ENCODE measurements at places on chromosomes 6 and 20. TPM values are rescaled to one million over a fixed set of nuclear protein-coding genes. Genes with fewer than 3 reads are reported as not detected.
A peak's percentile ranks its signal among the peaks of the same experiment; 100 is the strongest.

DNA sequence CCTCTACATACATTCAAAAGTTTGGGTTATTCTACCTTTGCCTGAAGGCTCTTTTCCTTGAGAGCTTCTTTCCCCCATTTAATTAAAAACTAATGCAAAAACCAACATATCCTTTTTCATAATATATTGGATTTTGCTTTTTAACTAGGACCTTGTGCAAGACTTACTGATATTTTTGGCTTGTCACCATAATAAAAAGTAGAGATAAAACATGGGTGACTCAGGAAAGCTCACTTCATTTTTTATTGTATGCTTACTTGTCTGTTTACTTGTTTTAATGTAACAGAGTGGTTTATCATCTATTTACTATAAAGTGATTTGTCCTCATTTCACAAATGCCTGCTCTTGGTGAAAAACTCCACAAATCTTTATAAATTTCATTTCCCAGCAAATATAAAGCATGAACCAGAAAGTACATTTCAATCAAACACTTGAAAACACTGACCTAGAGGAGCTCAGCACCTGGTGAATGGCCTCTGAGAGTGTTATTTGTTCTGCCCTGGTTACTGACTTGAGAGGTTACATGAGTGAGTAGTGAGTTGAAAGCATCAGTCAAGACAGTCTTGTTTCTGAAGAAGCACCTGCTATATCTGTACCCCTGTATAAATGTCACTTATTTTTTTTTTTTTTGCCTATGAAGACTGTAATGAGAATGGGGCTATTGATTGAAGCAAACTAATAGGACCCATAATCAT, 20.8 kb downstream of the ADGRG6 start:
- no peaks in the 10 kb centered on the region for H3K36me3 ChIP-seq
- H3K4me1 ChIP-seq = no peaks in the 10 kb centered on the region
- H3K27me3 ChIP-seq = no peaks in the 10 kb centered on the region
- H3K27ac ChIP-seq = no peak overlapping the region
- H3K4me3 ChIP-seq = no peak overlapping the region
- no peak for DNase-seq

DNA sequence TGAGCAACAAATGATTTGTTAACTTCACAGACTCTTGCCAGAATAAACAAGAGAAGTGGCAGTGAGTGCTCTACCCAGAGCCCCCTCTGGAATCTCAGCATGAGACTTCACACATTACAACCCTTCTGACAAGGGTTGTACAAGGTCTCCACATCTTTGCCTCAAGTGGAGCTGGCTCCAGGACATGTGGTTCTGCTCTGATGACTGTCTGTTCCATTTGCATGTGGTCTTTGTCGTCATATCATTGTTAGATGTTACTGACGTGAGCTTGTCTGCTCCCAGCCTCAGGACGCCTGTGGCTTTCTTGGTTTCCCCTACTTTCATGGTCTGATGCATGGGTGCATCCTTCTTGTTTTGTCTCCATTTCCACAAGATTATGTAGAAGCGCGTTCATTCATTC, 115.0 kb downstream of the SLC24A3 start:
- no peak overlapping the region for H3K4me3 ChIP-seq
- no peaks in the 10 kb centered on the region for H3K4me1 ChIP-seq
- H3K27ac ChIP-seq = no peak overlapping the region
- no peaks in the 10 kb centered on the region for H3K27me3 ChIP-seq

GRCh38 chr6:6907286-6907685, 200.5 kb upstream of the RREB1 start:
- H3K4me1 ChIP-seq = no peaks in the 10 kb centered on the region
- DNase-seq = no peak
- no peak overlapping the region for H3K27ac ChIP-seq
- H3K36me3 ChIP-seq = no peaks in the 10 kb centered on the region

Gene STX11
- 6.5 TPM for total RNA-seq

GRCh38 chr6:2103765-2104523, 141.5 kb downstream of the GMDS start:
- peak overlapping the region; percentile 94 for H3K4me3 ChIP-seq
- DNase-seq = no peak
- no peaks in the 10 kb centered on the region for H3K4me1 ChIP-seq
- no peaks in the 10 kb centered on the region for H3K36me3 ChIP-seq

GRCh38 chr20:64091770-64092169, 7.6 kb upstream of the LKAAEAR1 start:
- H3K4me1 ChIP-seq = no peaks in the 10 kb centered on the region
- no peaks in the 10 kb centered on the region for H3K27me3 ChIP-seq
- no peak for DNase-seq
- H3K4me3 ChIP-seq = no peak overlapping the region
- no peak overlapping the region for H3K27ac ChIP-seq

DNA sequence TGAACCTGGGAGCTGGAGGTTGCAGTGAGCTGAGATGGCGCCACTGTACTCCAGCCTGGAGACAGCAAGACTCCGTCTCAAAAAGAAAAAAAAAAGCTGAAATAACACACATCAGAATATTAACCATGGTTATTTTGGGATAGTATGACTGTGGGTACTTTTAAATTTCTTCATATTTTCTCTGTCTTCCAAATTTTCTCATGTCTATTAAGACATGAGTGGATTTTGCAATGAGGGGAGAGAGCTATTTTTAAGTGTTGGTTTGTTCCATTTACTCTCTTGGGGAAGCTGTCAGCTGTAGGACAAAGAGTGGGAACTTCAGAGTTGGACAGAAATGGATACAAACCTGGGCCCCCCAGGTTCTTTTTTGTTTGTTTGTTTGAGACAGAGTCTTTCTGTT, 10.3 kb downstream of the ADISSP start:
- H3K27ac ChIP-seq = no peak overlapping the region
- H3K27me3 ChIP-seq = no peaks in the 10 kb centered on the region
- no peak for DNase-seq
- no peak overlapping the region for H3K4me3 ChIP-seq
- no peaks in the 10 kb centered on the region for H3K36me3 ChIP-seq
- H3K4me1 ChIP-seq = no peaks in the 10 kb centered on the region

- H3K27me3 ChIP-seq = no peaks in the 10 kb centered on the region
- no peak overlapping the region for H3K4me3 ChIP-seq
- H3K27ac ChIP-seq = no peak overlapping the region
Observed at GRCh38 chr6:3318226-3318625, 59.5 kb downstream of the PSMG4 start.

DNA sequence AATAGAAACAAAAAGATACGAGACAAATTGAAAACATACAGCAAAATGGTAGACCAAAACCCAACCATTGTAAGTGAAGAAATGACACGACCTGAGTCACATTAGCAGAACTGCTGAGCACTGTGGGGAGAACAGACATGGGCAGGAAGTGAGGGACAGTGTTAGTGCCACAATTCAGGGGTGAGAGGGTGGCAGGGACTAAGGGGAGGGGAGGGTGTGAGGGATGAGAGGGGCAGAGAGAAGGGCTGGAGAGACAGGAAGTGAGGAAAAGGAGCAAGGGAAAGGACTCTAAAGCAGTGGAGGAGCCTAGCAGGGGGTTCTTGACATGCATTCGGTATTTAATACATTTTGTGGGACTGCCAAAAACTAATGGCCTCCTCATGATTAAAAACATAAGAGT, 45.0 kb upstream of the TRIM26 start:
- H3K27me3 ChIP-seq = no peaks in the 10 kb centered on the region
- no peak for DNase-seq
- H3K36me3 ChIP-seq = peaks cover 2% of the 10 kb centered on the region
- H3K27ac ChIP-seq = no peak overlapping the region

- H3K36me3 ChIP-seq = no peaks in the 10 kb centered on the region
- no peak for DNase-seq
- no peaks in the 10 kb centered on the region for H3K27me3 ChIP-seq
Observed at GRCh38 chr6:2751871-2752270, 1.1 kb upstream of the MYLK4 start.

Gene PACSIN1
- 0.84 TPM for total RNA-seq

GRCh38 chr6:168216751-168217191, 102.8 kb downstream of the DACT2 start:
- DNase-seq = no peak
- no peak overlapping the region for H3K27ac ChIP-seq
- H3K27me3 ChIP-seq = no peaks in the 10 kb centered on the region
- no peak overlapping the region for H3K4me3 ChIP-seq

GRCh38 chr6:83221276-83221675, 28.1 kb downstream of the RWDD2A start:
- DNase-seq = no peak
- H3K27ac ChIP-seq = no peak overlapping the region
- H3K27me3 ChIP-seq = no peaks in the 10 kb centered on the region
- H3K36me3 ChIP-seq = no peaks in the 10 kb centered on the region
- no peak overlapping the region for H3K4me3 ChIP-seq

Gene ANKRD66
- not detected for total RNA-seq

Gene TFAP2D
- not detected for total RNA-seq

GRCh38 chr6:50840112-50840810, 21.6 kb downstream of the TFAP2B start:
- H3K4me3 ChIP-seq = no peak overlapping the region
- no peaks in the 10 kb centered on the region for H3K27me3 ChIP-seq
- H3K27ac ChIP-seq = no peak overlapping the region
- H3K4me1 ChIP-seq = no peaks in the 10 kb centered on the region
- no peak for DNase-seq
- no peaks in the 10 kb centered on the region for H3K36me3 ChIP-seq

- no peaks in the 10 kb centered on the region for H3K27me3 ChIP-seq
- no peaks in the 10 kb centered on the region for H3K36me3 ChIP-seq
- no peak overlapping the region for H3K4me3 ChIP-seq
- no peak for DNase-seq
Observed at GRCh38 chr6:34393966-34394305, 1.5 kb upstream of the NUDT3 start.

- no peak for DNase-seq
- H3K4me1 ChIP-seq = no peaks in the 10 kb centered on the region
- H3K27me3 ChIP-seq = no peaks in the 10 kb centered on the region
- no peaks in the 10 kb centered on the region for H3K36me3 ChIP-seq
- H3K4me3 ChIP-seq = no peak overlapping the region
Observed at GRCh38 chr6:136548582-136549299, 1.5 kb downstream of the MAP7 start.

GRCh38 chr6:45677381-45678284, 299.9 kb upstream of the SUPT3H start:
- H3K4me1 ChIP-seq = no peaks in the 10 kb centered on the region
- H3K27me3 ChIP-seq = no peaks in the 10 kb centered on the region
- H3K4me3 ChIP-seq = no peak overlapping the region

- no peak overlapping the region for H3K4me3 ChIP-seq
- no peaks in the 10 kb centered on the region for H3K4me1 ChIP-seq
- no peak overlapping the region for H3K27ac ChIP-seq
- H3K27me3 ChIP-seq = no peaks in the 10 kb centered on the region
Observed at GRCh38 chr20:36434383-36434782, 106.9 kb upstream of the MYL9 start.

- H3K27ac ChIP-seq = no peak overlapping the region
- no peaks in the 10 kb centered on the region for H3K36me3 ChIP-seq
- H3K4me3 ChIP-seq = no peak overlapping the region
- no peaks in the 10 kb centered on the region for H3K27me3 ChIP-seq
- no peaks in the 10 kb centered on the region for H3K4me1 ChIP-seq
Observed at GRCh38 chr20:13295637-13296036, 74.6 kb downstream of the ISM1 start.

- no peak overlapping the region for H3K4me3 ChIP-seq
- H3K27me3 ChIP-seq = no peaks in the 10 kb centered on the region
- no peak overlapping the region for H3K27ac ChIP-seq
Observed at GRCh38 chr6:34349211-34349610, 43.3 kb downstream of the NUDT3 start.

- no peaks in the 10 kb centered on the region for H3K36me3 ChIP-seq
- no peak overlapping the region for H3K4me3 ChIP-seq
- no peaks in the 10 kb centered on the region for H3K4me1 ChIP-seq
- peaks cover 3% of the 10 kb centered on the region for H3K27me3 ChIP-seq
- H3K27ac ChIP-seq = no peak overlapping the region
Observed at GRCh38 chr20:17456279-17456678, 74.9 kb downstream of the BFSP1 start.

- H3K27ac ChIP-seq = no peak overlapping the region
- no peaks in the 10 kb centered on the region for H3K27me3 ChIP-seq
- no peak for DNase-seq
- no peak overlapping the region for H3K4me3 ChIP-seq
Observed at GRCh38 chr6:150324044-150324443, 44.8 kb upstream of the IYD start.

- H3K27me3 ChIP-seq = no peaks in the 10 kb centered on the region
- no peak for DNase-seq
- H3K36me3 ChIP-seq = no peaks in the 10 kb centered on the region
Observed at GRCh38 chr20:10883166-10883565, 209.4 kb upstream of the JAG1 start.

DNA sequence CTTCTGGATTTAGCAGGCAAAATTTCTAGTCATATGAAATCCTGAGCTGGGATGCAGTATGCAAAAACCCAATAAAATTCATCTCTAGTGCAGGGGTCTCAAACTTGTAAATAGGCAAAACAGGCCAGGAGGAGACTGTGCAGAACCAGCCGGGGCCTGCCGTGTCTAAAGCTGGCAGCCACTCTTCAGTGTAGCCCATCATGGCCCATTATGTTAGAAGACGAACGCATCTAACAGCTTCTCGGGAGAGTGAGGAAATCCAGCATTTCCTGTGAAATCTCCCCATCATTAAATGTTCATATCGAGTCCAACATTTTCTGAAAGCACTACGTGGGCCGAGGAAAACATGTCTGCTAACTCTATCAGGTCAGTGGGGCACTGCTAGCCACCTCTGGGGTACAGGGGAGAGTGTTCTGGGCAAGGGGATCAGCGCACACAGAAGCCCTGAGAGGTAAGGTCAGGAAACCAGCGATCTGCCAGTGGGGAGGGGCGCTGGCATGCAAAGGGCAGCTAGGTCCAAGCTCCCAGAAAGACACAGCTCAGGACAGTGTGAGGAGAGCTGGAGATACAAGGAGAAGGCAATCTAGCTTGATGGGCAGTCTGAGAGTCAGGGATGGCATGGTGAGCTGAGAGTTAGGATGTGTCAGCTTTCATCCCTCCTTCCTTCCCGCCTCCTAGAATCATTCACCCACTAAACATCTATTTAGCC, 144.2 kb downstream of the PREX1 start:
- DNase-seq = peak; percentile 59
- no peaks in the 10 kb centered on the region for H3K36me3 ChIP-seq
- H3K27ac ChIP-seq = no peak overlapping the region
- peaks cover 3% of the 10 kb centered on the region for H3K4me1 ChIP-seq
- H3K27me3 ChIP-seq = no peaks in the 10 kb centered on the region
- no peak overlapping the region for H3K4me3 ChIP-seq

GRCh38 chr6:9039258-9039657, 603.9 kb upstream of the SLC35B3 start:
- no peak overlapping the region for H3K4me3 ChIP-seq
- H3K27me3 ChIP-seq = no peaks in the 10 kb centered on the region
- no peaks in the 10 kb centered on the region for H3K4me1 ChIP-seq
- no peak for DNase-seq
- no peak overlapping the region for H3K27ac ChIP-seq
